ENCODE measurements at places on chromosomes 12 and 14.

DNA sequence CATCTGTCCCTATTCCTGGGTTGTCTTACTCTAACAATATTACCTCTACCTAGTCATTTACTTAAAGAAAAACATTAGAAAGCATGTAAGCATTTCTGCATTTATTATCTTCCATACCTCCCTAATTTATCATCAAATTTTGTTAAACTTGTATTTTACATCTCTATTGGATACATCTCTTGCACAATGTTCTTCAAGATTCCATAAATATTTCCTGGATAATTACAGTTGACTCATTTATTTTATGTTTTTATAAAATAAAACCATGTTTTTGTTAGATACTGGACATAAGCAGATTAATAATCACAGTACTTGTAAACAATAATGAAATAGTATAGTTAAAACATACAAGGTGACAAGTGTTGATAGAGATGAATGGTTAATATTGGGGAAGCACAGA lies 209.0 kb downstream of the TMTC3 start:
- no peak for DNase-seq

DNA sequence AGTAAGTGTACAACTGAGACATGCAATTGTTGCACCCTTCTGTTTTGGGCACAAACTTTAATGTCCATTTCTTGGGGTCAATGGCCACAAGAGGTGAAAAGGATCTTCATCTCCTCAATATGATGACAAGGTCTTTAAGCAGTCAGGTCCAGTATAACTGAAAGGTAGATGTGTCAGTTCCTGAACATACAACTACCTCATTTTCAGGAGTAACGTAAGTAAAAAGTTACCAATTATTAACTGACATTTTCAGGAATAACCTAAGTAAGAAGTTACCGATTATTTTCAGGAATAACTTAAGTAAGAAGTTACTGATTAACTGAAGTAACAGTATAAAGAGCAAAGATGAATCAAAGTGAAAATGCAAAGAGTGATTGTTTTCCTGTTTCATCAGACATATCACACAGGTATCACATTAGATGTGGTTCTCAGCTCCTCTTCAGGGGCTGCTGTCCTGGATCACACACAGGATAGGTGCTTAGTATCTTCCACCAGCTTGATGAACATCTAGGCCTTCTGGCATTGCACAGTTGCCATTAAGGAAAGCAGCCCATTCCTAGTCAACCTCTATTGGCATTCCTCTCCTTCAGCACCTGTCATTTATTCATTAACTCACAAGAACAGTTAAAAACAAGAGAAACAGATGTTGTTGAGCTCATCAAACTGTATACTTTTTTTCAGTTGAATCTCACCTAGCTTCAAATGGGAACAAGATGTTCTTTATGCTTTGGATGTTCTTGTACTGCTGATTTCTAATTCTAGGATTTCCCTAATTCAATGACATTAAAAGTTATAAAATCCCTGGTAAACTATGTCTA lies 200.0 kb downstream of the FOXG1 start:
- no peak for DNase-seq

- DNase-seq: no peak
Observed at GRCh38 chr14:101335061-101335661, 226.1 kb upstream of the DIO3 start.

GRCh38 chr12:45282411-45282810 lies 66.5 kb downstream of the ANO6 start:
- no peak for DNase-seq

DNA sequence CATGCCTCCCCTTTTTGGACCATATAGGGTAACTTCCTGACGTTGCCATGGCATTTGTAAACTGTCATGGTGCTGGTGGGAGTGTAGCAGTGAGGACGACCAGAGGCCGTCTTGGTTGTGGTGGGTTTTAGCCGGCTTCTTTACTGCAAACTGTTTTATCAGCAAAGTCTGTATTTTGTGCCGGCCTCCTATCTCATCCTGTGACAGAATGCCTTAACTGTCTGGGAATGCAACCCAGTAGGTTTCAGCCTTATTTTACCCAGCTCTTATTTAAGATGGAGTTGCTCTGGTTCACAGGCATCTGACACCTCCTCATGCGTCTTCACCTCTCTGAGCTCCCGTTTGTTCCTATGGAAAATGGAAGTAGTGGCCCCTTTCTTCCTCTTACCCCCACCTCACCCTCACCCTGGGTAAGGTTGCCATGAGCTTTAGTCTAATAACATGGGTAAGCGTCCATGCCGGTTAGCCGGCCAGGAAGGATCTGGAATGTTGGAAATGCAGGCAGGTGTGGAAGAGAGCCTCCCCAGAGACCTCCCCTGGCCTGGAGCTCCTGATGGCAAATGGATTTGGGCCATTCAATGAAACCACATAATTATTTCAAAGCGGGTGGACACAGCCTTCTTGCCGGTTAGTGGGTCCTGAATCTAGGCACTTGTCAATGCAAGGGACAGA lies 18.6 kb downstream of the HHIPL1 start:
- DNase-seq: no peak

- DNase-seq: no peak
Observed at GRCh38 chr12:86435053-86435452, 178.9 kb upstream of the MGAT4C start.

GRCh38 chr14:30638926-30639325 lies 16.8 kb downstream of the SCFD1 start:
- no peak for DNase-seq

- no peak for DNase-seq
Observed at GRCh38 chr12:111780615-111781014, 13.9 kb downstream of the ALDH2 start.

All from stimulated activated CD8-positive, alpha-beta memory T cell treated with anti-CD3 and anti-CD28 coated beads, Interleukin-7, amount 100 ng/mL, for 1 hour (primary cell).